Cardiac fibroblast (primary cell): ENCODE measurements at places on chromosomes 7 and 10.

DNA sequence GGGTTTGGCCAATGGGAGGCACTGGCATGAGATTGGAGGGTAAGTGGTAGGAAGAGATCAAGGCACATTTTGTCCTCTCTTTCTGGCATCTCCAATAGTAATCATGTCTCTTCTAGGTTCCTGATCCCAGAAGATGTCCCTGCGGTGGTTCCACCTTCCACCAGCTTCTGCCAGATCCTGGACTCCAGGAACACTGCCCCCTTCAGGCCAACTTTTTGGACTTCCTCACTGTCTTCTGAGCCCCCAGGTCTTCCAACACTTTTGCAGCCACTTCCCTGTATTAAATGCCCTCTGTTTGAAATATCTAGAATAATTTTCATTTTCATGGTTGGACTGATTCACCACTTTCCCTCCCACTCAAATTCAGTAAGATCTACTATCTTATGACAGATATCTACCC, 60.9 kb downstream of the BAMBI start:
- DNase-seq: no peak

GRCh38 chr7:21962677-21963076, 17.0 kb upstream of the CDCA7L start:
- no peak for DNase-seq

DNA sequence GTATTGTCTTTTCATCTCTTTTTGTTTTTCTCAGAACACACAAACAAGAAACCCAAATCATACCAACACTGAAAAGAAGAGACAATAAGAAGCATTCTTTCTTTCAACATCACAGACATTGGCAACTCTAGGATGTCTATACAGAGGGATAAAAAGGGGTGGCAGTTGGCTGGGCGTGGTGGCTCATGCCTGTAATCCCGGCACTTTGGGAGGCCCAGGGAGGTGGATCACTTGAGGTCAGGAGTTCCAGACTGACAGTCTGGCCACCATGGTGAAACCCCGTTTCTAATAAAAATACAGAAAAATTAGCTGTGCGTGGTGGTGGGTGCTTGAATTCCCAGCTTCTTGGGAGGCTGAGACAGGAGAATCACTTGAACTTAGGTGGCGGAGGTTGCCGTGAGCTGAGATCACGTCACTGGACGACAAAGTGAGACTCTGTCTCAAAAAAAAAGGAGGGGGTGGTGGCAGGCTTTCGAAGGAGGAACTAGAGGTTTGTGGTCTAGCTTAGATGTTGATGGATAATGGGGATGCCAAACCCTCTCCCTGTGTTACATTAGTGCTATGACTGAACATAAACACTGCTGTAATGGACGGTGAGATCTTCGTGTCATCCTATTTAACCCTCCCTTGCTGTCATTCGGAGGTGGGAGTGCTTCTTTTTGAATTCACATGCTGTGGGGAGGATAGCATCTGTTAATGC, 9.4 kb downstream of the CNNM2 start:
- no peak for DNase-seq

GRCh38 chr7:70093205-70093904, 495.1 kb downstream of the AUTS2 start:
- no peak for DNase-seq

- DNase-seq: no peak
Observed at GRCh38 chr10:48231699-48232315, 42.7 kb downstream of the FRMPD2 start.

- no peak for DNase-seq
Observed at GRCh38 chr7:54591404-54592386, 49.5 kb downstream of the VSTM2A start.

GRCh38 chr7:7868572-7868899, 100.1 kb upstream of the GLCCI1 start:
- no peak for DNase-seq

- peak; percentile 10 for DNase-seq
Observed at GRCh38 chr7:114548081-114548980, 133.7 kb downstream of the FOXP2 start.

- no peak for DNase-seq
Observed at GRCh38 chr10:120794390-120794789, 56.8 kb upstream of the WDR11 start.

GRCh38 chr10:101779544-101780186, 3.6 kb downstream of the NPM3 start:
- peak; percentile 69 for DNase-seq

GRCh38 chr7:36273836-36274235, 115.8 kb upstream of the ANLN start:
- no peak for DNase-seq

- DNase-seq: peak; percentile 75
Observed at GRCh38 chr7:35753761-35754603, 46.9 kb upstream of the SEPTIN7 start.

DNA sequence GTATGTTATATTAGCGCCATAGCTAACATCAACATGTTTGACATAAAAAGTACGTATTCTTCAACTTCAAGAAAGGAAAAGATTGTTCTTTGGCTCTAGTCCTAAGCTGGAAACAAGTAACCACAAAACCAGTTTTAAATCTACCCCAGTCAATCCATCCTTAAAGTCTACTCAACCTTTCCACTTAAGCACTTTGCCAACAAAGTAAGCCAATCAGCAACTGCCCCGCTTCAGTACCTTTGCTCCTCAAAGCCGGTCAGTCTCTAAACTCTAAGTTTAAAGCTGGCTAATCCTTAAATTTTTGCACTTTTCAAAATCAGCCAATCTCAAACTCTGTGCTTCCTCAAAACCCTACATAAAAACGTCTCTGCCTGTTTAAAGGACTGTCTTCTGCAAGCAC, 8.1 kb downstream of the ZNF438 start:
- DNase-seq: no peak

- peak; percentile 94 for DNase-seq
Observed at GRCh38 chr10:5595994-5596471, 70.4 kb downstream of the ASB13 start.

- DNase-seq: no peak
Observed at GRCh38 chr10:34420795-34421194, 394.3 kb downstream of the PARD3 start.

DNA sequence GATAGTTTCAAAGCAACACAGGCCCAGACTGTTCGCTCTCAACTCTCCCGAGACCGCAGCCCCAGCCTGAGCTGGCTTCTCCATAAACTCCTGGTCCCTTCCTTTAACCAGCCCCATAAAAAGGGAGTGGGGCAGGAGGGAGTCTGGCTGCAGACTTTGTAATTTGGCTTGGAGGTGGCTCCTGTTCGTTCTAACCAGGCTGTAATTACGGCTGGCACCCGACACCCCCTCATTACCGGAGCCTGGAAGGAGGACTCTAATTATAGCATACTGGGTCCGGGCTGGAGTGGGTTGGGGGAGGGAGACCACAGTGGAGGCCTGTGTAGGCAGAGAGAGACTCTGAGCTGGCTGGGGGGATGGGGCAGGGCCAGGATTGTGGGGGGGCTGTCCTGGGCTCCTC, 49.7 kb downstream of the UNC5B start:
- DNase-seq: no peak

DNA sequence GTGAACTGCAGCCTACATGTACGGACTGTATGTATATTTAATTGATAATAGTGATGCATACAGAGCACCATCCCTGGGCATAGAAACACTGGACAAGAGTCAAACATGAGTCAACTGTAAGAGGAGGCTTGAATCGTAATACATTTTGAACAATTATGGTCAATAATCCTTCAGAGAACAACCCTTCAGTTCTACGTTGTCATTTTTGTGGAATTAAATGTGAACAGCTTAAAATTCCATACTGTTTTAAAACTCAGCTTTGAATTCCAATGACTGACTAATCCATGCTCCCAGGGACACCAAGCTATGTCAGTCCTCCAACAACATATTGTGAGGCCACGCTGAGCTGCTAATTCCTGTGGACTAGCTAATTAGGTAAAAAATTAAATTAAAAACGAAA, 41.5 kb upstream of the KMT2E start:
- DNase-seq: peak; percentile 28

DNA sequence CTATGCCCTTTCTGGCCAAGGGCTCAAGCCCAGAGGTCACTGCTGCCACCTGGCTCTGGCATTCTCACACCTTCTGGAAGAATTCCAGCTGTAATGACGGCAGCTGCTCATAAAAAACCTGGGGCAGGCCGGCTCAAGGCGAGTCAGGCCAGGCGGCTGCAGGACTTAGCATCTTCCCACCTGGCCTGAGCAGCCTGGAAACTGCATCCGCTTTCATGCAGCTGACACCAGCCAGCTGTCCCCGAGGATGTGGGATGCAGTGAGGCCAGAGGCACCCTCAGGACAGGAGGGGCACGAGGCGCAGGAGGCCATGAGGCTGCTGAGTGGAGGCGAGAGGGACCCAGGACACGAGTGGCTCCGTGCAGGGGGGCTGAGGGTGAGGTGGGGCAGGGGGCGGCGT, 47.5 kb upstream of the ADGRA1 start:
- DNase-seq: no peak

DNA sequence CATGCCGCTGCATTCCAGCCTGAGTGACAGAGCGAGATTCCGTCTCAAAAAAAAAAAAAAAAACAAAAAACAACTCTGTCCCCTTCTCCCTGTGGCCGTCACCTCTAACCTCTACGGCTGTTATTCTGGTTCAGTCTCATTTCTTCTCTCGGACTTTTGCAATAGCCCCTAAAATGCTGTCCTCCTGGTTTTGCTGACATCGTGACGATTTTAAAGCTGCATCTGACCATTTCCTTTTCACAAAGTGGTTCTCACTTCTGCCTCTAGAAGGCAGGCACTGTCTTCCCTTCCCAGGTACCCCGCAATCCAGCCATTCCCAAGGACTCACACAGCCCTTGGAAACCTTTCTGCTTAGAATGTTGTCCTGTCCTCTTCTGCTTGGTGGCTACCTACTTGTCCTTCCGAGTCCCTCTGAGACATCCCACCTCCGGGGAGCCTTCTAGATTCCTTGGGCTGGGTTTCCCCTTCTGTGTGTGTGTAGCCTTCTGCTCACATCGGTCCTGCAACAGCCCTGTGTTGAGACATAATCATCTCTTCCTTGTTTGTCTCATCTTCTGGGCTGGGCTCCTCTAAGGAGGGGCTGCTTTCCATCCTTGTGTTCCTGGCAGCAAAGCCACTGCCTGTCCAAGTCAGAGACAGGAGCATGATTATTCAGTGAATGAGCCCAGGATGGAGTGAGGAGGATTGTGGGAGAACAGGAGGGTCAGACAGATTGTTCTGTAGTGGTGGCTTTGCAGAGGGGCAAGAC, 83.1 kb downstream of the GRK5 start:
- DNase-seq: peak; percentile 41

DNA sequence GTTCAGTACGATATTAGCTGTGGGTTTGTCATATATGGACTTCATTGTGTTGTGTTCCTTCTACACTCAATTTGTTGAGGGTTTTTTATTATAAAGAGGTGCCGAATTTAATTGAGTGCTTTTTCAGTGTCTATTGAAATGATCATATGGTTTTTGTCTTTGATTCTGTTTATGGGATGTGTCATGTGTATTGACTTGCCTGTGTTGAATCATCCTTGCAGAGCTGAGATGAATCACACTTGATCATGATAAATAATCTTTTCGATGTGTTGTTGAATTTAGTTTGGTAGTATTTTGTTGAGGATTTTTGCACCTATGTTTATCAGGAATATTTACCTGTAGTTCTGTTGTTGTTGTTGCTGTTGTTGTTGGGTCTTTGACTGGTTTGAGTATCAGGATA, 39.8 kb downstream of the ATOH7 start:
- DNase-seq: peak; percentile 14

- no peak for DNase-seq
Observed at GRCh38 chr7:122535086-122535485, 163.8 kb downstream of the RNF133 start.

GRCh38 chr7:128937271-128937646, 468 bp upstream of the IRF5 start:
- DNase-seq: no peak

GRCh38 chr7:322111-322671, 32.2 kb downstream of the FOXL3 start:
- peak; percentile 25 for DNase-seq

GRCh38 chr7:36777062-36777461, 52.8 kb upstream of the AOAH start:
- no peak for DNase-seq

DNA sequence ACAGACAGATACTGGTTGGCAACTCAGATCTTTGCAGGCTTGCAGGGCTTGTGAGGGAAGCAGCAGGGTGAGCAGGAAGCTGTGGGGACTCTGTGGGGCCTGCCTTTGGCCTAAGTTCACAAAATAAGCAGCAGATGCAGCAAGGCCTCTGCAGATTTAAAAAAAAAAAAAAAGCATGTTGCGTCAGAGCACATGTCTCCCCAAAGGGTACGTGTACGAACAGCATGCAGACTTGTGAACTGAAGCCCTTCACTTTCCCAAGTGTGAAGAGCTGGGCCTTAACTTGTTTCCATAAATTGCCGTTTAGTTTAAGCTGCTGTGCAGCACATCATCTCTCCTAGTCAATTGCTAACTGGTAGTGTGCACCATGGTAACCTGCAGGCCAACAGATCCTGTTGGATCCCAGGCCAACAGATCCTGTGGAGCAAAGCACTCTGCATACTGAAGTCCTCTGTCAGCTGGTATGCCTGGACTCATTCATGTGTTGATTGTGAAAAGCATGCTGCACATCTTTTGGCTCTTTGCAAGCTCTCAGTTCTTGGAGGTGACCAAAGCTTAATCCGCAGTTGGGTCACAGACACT, 10.8 kb upstream of the XPNPEP1 start:
- no peak for DNase-seq
